NCI-H2171 (cell line): ENCODE measurements at places on chromosomes 7 and 10.

GRCh38 chr10:99770408-99771045 lies 11.9 kb upstream of the ABCC2 start:
- DNase-seq: no peak

DNA sequence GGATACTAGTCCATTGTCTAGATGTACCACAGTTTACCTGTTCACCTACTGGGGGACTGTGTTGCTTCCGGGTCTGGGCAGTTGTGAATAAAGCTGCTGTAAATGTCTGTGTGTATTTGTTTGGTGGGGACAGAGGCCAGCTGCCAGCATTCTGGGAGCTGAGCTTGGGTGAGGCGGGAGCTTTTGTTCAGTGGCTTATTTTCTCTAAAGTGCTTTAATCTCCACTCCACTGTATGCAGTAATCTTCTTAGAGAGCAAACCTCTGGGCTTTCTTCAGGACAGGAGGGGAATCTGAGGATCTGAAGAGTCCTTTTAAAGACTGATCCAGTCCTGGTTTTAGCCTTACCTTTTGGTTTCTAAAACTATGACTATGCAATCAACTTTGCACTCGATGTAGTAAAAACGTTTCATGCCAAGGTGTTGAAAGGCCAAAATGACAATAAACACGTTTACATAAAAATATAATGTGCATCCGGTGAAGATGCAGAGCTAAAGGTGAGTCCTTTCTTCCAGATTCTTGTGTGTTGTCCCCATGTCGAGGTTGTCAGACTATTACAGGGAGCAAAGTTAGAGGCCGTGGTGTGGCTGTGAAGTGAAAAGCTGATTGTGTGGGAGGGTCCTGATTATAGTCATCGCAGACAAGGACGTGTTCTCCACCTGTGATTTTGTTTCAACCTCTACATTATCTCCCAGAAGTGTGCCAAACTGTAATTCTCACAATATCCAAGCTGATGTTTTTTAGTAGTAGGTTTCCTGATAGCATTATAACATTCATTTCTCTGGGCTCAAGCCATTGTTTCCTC lies 279.8 kb downstream of the CAMK1D start:
- DNase-seq: no peak

DNA sequence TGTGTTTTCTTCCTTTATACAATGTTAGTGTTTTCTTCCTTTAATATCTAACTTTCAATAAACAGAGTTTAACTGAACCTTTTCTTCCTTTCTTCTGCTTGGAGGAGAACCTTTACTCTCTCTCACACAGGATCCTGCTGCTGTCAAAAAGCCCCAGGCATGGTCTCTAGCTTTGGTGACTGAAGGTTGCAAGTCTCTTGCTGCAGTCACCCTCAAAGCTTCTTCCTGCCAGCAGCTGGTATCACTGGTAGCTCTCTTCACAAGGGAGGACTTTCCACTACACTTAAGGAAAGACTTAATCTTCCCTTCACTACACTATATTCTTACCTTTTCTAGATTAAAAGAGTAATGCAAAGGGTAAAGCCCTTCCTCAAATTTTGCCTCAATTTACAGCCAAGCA lies 153.4 kb downstream of the SGMS1 start:
- no peak for DNase-seq

DNA sequence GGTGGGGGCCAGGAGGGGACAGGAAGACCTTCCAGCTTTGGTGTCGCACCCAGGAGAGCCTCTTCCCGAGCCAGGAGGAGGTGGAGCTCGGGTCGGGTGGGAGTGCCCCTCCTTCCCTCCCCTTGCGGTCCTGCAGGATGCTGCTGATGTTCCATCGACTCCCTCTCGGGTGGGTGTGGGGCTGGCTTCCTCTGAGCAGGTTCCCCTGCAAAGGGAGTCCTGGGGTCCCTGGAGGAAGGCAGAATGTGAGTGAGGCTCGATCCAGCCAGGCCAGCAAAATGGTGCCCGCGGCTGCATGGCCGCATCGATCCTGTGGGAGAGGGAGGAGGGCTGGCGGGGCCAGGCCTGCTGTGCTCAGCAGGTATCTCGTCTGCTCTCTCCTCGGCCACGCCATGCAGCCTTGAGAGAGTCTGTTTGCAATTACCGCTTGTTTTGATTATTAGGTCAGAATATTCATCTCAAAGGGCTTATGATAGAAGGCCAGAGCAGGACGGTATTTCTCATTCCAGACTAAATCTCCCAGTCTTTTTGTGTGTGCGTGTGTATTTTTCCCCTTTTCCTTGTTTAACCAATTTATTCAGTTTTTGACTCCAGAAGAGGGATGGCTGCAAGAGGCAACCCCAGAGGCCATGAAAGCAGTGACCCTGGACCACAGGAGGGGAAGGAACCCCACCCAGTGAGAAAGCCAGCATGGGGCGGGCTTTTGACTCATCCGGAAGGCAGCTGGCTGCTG lies 137.3 kb upstream of the ZMIZ1 start:
- DNase-seq: no peak

DNA sequence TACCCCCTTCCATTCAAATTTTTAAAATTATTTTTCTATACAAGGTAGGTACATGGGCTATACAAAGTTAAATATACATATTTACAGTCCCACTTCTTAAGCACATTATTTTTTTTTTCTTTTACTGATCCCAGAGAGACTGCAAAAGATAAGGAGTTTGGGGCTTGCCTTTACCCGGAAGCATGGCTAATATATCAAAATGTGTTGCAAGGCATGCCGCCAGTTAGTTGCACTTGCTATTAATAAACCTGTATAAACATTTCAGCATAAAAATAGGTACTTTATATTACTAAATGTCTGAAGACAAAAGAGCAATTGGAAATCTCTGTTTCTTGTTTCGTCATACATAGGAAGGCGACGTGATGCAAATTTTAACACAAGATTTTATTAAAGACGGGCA lies 21.5 kb upstream of the PDLIM1 start:
- DNase-seq: no peak

GRCh38 chr7:143380260-143380645 lies 892 bp upstream of the ZYX start:
- DNase-seq: peak; percentile 65

DNA sequence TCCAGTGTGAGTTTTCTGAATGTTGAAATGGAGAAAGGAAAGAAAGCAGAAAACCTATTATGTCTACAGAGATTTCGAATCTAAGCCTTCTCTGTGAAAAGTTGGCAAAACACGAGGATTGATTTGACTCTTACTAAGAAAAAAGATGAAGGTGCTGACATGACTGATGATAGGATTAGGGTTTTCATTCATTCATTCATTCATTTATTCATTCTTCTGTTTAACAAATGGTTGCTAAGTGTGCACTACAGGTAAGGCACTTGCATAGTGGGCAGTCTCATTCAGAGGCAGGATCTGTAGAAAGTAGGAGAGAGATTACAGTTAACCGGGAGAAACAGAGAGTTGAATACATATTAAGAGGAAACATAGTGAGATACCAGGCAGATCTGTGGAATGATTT lies 137.1 kb downstream of the ZNF365 start:
- DNase-seq: no peak

- no peak for DNase-seq
Observed at GRCh38 chr7:116283595-116284204, 73.4 kb downstream of the TES start.

DNA sequence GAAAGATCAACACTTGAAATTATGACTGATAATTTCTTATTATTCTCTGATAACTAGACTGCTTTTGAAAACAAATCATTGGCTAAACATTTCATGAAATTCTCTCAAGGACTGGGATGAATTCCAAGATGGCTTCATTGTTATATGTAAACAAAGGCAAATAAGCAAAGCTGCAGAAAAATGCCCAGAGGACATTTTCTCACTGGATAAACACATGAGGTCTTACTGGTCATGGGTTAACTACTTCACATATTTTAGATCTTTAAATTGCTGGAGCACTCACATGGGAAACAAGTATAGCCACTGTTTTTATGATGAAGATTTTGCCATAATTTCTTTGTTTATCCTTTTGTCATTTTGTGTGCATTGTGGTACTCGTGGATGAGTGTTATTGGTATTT lies 239.1 kb downstream of the PHF14 start:
- DNase-seq: no peak

DNA sequence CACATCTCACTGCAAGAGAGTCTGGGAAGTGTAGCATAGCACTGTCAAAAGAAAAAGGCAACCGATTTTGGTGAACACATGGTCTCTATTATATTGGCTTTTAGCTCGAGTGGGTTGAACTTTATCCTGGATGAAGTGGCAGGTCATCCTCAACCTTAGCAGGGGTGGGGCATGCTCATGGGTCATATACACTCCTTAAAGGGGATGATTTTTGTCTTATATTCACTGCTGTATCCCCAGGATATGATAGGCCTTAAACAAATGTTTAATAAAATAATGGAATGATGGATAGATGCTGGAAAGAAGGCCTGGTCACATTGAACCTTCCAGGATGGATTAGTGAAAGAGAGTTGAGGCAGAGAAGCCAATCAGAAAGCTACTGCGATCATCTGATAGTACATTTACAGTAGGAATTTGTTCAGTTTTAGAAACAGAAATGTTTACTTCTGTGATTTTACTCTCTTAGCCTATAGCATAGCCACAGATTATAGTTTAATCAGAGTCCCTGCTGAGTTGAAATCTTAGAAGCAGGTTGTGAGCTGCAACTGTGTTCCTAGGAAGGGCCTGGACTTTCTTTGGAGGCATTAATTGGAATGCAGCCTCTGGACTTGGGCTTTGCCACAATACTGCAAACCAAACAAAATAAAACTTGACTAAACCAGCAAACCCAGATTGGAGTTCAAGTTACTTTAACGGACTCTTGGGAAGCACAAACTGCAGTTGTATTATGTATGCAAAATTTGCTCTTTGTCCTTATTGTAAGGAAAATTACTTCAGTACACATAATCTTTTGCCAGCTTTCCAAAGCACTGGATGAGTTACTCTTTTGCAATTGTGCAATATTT lies 138.3 kb downstream of the BMPER start:
- no peak for DNase-seq

GRCh38 chr10:606762-607544 lies 82.5 kb downstream of the DIP2C start:
- DNase-seq: no peak

DNA sequence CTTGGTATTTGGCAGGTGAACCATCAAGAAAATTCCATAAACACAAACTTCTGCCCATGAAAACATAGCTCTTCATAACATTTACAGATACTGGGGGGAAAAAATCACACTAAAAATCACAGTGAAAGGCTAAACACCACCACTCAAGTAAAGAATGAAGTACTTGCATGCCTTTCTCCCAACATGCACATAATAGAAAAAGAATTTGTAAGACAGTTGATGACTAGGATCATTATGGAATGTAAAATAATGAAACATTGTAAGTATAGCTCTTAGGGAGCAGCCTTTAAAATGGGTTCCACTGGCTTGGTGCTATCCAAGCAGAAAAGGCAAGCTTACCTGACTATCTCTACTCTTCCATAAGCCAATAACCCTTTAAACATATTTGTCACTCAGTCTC lies 299.9 kb upstream of the LRRN3 start:
- no peak for DNase-seq

- no peak for DNase-seq
Observed at GRCh38 chr7:100449190-100449795, 13.0 kb upstream of the PPP1R35 start.

DNA sequence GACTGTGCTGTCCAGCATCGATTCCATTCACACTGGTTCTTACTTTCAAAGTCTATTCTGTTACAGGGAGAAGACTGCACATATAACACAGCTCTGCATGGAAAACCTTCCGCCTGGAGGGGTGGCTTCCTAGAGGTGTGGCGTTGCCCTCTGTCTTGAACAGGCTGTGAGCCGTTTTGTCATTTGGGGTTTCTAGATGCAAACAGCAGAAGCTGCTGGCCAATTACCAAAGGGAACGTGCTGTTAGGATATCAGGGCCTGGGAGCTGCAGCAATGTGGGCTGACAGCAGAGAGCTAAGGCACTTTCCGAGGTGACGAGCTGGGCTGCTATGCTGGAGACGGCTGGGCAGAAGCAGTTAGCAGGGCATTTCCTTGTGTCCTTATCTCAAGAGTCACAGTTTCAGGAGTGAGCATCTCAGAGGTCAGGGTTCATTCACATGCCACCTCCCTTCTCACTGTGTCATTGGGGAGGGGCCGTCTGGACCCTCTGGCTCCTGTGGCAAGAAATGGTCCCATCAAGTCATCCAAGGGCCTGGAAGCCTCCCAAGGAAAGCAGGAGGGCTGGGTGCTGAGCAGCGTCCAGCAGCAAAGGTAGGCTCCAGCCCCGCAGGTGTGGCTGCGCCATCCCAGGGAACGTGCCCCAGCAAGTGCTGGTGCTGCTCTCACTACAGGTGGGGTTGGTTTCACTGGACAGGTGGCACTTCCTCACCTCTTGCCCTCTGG lies 106.5 kb downstream of the WDR37 start:
- no peak for DNase-seq
